ENCODE measurements at places on chromosomes 1 and 21.
A peak's percentile ranks its signal among the peaks of the same experiment; 100 is the strongest.

- no peaks in the 10 kb centered on the region for H3K36me3 ChIP-seq
- no peak for DNase-seq
- no peaks in the 10 kb centered on the region for H3K27me3 ChIP-seq
- H3K27ac ChIP-seq, result no peak overlapping the region
- H3K4me1 ChIP-seq, result no peaks in the 10 kb centered on the region
- no peak overlapping the region for H3K4me3 ChIP-seq
These were observed 21.3 kb upstream of the GRIK3 start for GRCh38 chr1:37055631-37056030.

DNA sequence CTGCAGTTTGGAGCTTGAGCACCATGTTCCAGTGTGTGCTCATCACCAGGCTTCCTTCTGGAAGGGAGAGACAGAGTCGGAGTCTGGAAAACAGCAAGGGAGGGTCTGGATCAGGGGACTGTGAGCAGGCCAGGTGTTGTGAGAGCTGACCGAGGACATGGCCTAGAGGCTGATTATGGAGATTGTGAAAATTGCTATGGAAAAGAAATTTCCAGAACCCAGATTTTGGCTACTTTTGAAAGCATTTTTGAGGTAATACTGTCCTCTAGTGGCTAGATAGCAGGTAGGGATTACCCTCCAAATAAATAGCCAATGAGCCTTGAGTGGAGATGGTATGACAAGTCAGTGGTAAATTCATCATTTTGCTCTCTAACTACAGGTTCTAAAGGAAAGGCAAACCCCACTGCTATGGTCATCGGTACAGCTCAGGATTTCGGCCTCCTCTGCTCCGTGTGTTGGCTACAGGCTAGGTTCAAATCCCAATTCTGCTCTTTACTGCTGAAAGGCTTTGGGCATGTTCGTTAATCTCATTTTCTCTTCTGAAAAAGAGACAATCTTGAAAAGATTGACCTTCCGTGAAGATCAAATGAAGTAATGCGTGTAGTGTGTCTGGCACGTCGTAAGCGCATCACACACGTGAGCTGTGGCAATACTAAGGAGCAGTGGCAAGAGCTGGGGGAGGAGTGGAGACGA lies 1.0 kb upstream of the HAO2 start:
- H3K27me3 ChIP-seq, result peaks cover 9% of the 10 kb centered on the region
- no peak overlapping the region for H3K27ac ChIP-seq
- H3K4me1 ChIP-seq, result peaks cover 8% of the 10 kb centered on the region
- peak; percentile 80 for DNase-seq
- no peaks in the 10 kb centered on the region for H3K36me3 ChIP-seq

GRCh38 chr1:112803906-112804762 lies 89.0 kb upstream of the PPM1J start:
- H3K4me3 ChIP-seq, result no peak overlapping the region
- H3K27ac ChIP-seq, result no peak overlapping the region
- no peaks in the 10 kb centered on the region for H3K36me3 ChIP-seq
- no peaks in the 10 kb centered on the region for H3K27me3 ChIP-seq
- DNase-seq, result peak; percentile 85

DNA sequence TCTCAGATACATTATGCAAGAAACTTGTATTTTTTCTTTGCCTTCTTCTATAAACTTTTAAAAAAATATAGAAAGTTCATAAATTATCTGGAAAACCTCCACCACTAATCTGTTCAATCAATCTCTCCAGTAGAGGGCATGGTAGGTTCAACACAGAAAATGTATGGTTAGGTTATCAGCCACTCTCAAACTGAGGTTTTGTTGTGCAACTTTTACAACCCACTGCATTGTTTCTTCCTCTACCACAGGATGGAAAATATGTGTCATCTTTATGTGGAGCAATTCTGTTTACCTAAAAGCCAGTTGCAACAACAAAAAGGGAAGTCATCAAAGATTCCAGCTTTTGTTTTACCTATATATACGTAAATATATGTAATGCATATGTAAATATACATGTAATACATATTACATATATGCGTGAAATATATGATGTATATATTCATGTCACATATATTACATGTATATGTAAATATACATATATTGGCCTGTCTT lies 3.0 kb upstream of the RGS2 start:
- no peak overlapping the region for H3K27ac ChIP-seq
- H3K36me3 ChIP-seq, result no peaks in the 10 kb centered on the region
- H3K4me1 ChIP-seq, result peaks cover 25% of the 10 kb centered on the region
- DNase-seq, result peak; percentile 93
- no peaks in the 10 kb centered on the region for H3K27me3 ChIP-seq

GRCh38 chr1:23178950-23179349 lies 10.3 kb upstream of the LUZP1 start:
- peak; percentile 60 for DNase-seq
- H3K27ac ChIP-seq, result no peak overlapping the region
- no peak overlapping the region for H3K4me3 ChIP-seq
- H3K36me3 ChIP-seq, result no peaks in the 10 kb centered on the region

DNA sequence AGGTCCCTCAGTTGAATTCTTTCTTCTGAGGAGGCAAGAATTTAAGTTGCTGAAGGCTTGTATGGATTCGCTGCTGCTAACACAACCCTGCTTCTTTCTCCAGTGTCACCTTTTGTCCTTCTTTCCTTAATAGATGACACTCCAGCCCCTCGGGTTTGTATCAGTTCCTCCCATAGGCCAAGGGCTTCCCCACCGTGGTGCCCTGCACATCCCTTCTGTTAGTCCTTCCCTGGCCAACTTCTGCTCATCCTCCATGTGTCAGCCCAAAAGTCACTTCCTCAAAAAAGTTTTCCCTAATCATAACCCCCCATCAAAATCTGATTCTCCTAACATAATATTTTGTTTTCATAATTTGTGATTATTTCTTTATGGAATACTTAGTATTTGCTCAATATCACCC lies 190.4 kb downstream of the RHOU start:
- H3K36me3 ChIP-seq, result no peaks in the 10 kb centered on the region
- no peak overlapping the region for H3K27ac ChIP-seq

GRCh38 chr1:35882586-35882944 lies 444 bp upstream of the AGO1 start:
- DNase-seq, result no peak
- no peaks in the 10 kb centered on the region for H3K4me1 ChIP-seq
- no peaks in the 10 kb centered on the region for H3K36me3 ChIP-seq
- no peak overlapping the region for H3K27ac ChIP-seq

- H3K27me3 ChIP-seq, result no peaks in the 10 kb centered on the region
- H3K4me3 ChIP-seq, result no peak overlapping the region
- H3K4me1 ChIP-seq, result no peaks in the 10 kb centered on the region
- H3K36me3 ChIP-seq, result no peaks in the 10 kb centered on the region
- DNase-seq, result no peak
- H3K27ac ChIP-seq, result no peak overlapping the region
These were observed 771.5 kb upstream of the ADGRL2 start for GRCh38 chr1:81029266-81029665.

- peaks cover 42% of the 10 kb centered on the region for H3K4me1 ChIP-seq
- H3K27me3 ChIP-seq, result no peaks in the 10 kb centered on the region
- H3K27ac ChIP-seq, result peak overlapping the region; percentile 67
- H3K36me3 ChIP-seq, result peaks cover 44% of the 10 kb centered on the region
These were observed 177.0 kb downstream of the CLIC6 start for GRCh38 chr21:34845521-34846451.

DNA sequence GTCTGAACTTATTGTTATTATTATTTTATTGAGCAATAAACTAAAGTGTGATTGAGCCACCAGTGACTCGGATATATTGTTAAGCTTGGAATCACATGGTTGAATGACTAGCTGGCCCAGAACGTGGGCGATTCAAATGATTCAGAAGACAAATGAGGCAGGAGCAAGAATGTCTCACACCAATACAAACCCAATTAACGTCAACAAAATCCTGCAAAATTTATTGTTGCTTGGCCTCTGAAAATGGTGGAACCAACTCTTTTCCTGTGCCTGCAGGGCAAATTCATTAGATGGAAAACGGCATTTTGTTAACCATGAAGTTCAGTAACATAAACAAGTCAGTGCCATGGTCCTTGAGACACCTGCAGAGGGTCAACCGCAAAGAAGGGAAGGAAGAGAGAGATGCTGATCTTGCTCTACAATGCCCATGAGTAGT lies 482.0 kb downstream of the SETD4 start:
- H3K27me3 ChIP-seq, result no peaks in the 10 kb centered on the region
- H3K36me3 ChIP-seq, result no peaks in the 10 kb centered on the region

GRCh38 chr1:245051349-245052221 lies 103.2 kb upstream of the KIF26B start:
- H3K4me1 ChIP-seq, result no peaks in the 10 kb centered on the region
- H3K4me3 ChIP-seq, result no peak overlapping the region
- H3K27me3 ChIP-seq, result no peaks in the 10 kb centered on the region
- H3K36me3 ChIP-seq, result no peaks in the 10 kb centered on the region
- no peak overlapping the region for H3K27ac ChIP-seq

DNA sequence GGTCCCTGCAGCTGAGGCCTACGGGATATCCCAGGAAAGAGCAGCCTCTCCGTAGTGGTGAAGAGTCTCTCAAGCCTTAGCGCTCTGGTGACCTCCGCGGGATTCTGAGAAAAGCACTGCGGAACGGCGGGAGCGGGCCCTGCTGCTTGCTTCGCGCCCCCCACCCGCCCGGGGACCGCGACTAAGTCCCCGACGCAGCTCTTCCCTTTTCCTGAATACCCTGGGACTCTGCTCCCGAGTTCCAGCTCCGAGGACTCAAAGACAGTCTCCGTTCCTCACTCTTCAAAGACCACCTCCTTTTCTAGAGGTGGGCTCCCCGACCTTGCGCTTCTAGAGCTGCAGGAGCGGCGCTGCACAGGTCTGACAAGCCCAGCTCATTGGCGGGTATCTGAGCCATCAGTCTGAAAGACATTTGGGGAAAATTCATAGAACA lies 3.6 kb upstream of the PRRX1 start:
- H3K36me3 ChIP-seq, result no peaks in the 10 kb centered on the region
- peak; percentile 67 for DNase-seq
- H3K27me3 ChIP-seq, result no peaks in the 10 kb centered on the region
- H3K4me1 ChIP-seq, result no peaks in the 10 kb centered on the region
- H3K27ac ChIP-seq, result peak overlapping the region; percentile 37
- H3K4me3 ChIP-seq, result peak overlapping the region; percentile 22

GRCh38 chr1:232835166-232835565 lies 29.9 kb downstream of the MAP10 start:
- no peaks in the 10 kb centered on the region for H3K27me3 ChIP-seq
- no peak for DNase-seq
- H3K27ac ChIP-seq, result no peak overlapping the region
- H3K4me3 ChIP-seq, result no peak overlapping the region

DNA sequence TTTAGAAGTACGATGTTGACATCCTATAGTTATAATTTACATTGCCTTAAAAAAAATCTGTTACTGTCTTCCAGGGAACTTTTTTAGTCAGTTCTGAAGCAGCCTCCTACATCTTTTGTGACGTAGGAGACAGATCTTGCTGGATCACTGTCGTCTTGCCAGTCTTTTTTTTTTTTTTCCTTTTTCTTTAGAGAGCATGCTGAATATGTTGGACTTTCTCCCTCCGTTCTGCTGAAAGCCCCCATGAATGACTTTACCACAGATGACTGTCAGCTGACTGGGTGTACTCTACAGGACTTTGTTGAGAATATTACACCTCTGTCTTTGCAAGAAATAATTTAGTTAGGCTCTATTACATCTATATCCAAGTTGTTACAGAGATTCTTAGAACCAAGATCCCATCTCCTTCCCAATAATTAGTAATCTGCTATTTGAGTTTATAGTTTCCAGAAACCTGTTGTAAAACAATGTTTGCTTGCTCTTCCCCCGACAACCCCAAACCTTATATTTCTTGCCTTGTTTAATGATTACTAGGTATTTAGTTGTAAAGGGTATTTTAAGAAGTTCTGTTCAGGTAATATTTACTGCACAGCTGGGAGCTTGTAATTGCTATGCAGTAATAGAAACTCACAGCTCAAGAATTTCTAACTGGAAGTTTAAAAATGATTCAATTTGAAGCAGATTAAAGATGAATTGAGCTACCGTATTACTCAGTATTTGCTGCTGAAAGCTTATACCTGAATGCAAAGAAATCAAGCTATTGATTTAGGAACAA lies 61.8 kb downstream of the RASAL2 start:
- no peaks in the 10 kb centered on the region for H3K27me3 ChIP-seq
- no peak overlapping the region for H3K27ac ChIP-seq
- peaks cover 19% of the 10 kb centered on the region for H3K4me1 ChIP-seq
- no peaks in the 10 kb centered on the region for H3K36me3 ChIP-seq

- H3K4me3 ChIP-seq, result no peak overlapping the region
- DNase-seq, result no peak
- no peaks in the 10 kb centered on the region for H3K4me1 ChIP-seq
These were observed 102.2 kb downstream of the COL24A1 start for GRCh38 chr1:86054396-86054795.

DNA sequence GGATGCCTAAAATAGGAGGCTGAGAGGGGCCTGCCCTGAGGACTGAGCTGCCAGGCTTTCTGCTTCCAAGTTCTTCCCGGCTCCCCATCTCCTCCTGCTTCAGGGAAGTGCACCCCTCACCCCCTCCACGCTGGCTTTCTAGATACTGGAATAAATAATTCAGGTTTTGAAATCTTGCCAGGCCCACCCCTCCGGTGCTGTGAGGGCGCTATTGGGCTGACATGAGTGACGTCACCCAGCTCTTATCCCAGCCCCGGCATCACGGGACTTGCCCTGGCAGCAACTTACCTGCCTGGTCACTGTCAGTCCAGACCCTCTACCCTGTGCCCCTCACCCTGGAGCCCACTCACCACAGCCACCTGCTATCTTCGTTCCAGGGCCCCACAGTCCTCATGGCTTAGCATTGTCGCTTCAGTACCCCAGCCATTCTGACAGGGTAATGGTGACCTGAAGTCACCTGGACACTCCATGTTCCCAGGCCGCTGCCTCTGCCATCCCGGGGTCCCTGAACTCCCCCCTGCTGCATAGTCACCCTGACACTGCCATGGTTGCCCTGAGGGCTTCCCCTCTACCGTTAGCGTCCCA lies 819 bp upstream of the GPR3 start:
- H3K27ac ChIP-seq, result no peak overlapping the region
- H3K36me3 ChIP-seq, result no peaks in the 10 kb centered on the region
- peak; percentile 78 for DNase-seq
- no peaks in the 10 kb centered on the region for H3K27me3 ChIP-seq

- peaks cover 10% of the 10 kb centered on the region for H3K27me3 ChIP-seq
- H3K4me1 ChIP-seq, result no peaks in the 10 kb centered on the region
- DNase-seq, result no peak
These were observed 219.3 kb downstream of the C1orf94 start for GRCh38 chr1:34396042-34396441.

GRCh38 chr1:116388122-116388521 lies 15.1 kb downstream of the ATP1A1 start:
- no peak overlapping the region for H3K27ac ChIP-seq
- H3K4me1 ChIP-seq, result no peaks in the 10 kb centered on the region
- peaks cover 79% of the 10 kb centered on the region for H3K36me3 ChIP-seq
- no peak for DNase-seq

Measured in GM23248 (cell line).